ENCODE measurements at places on chromosomes 1 and 21.

GRCh38 chr1:236307435-236307834 lies 25.7 kb upstream of the ERO1B start:
- DNase-seq = no peak

GRCh38 chr1:207882692-207883091 lies 28.2 kb downstream of the CD34 start:
- DNase-seq = no peak

GRCh38 chr1:204516180-204516879 lies at the start of gene MDM4:
MDM4 (plus strand) TSS chr1:204516406; CDS start chr1:204525519, 9,113 bp downstream.
- peak; percentile 95 for DNase-seq

DNA sequence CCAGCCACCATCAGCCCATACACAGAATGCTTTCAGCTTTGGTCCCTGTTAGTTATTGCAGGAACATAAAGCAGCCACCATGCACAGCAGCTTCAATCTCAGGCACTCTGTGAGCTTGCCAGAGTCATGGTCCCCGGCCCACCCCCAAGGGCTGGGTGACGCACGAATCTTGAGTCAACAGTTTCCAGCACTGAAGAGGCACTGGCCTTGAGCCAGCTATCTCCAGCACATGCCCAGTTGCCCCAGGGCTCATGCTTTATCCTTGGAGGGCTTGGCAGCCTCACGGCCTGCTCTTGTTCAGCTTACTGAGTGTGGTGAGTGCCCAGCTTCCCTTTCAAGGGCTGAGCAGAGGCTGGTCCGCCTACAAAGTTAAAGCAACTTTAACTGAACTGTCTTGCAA lies 200.7 kb upstream of the RAB4A start:
- peak; percentile 90 for DNase-seq

DNA sequence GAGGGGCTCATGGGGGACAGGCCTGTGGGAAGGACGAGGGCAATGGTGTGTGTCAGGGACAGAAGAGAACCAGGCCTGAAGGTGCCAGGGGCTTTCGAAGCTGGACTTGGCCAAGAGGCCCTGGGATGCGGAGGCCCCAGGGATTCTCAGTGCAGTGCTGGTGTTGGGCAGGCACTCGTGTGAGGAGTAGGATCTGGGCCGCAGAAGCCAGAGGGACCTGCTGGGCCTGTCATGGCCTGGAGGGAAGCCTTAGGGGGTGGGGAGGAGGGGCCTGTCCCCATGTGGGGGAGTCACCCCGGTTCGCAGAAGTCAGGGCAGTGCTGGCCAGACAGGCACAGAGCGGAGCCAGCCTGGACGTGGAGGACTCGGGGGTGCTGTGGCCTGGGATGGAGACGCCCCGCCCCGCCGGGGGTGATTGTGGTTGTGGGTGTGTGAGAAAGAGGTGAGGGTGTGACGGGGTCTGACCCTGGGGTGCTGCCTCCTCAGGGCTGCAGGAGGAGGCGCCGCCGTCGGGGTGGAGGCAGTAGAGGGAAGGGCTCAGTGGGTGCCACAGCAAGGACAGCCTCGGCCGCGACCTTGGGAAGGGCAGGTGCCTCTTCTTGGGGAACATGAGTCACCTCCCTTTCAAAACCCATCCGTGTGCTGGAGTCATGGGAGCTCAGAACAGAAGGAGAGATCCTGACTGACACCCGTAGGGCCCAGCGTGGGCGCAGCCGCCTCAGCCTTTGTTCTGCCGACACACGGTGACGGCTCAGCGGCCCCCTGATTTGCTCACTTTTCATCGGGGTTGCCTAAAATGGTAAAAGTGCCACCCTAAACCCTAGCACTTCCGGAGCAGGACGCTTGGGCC lies 33.9 kb downstream of the FAAP20 start:
- DNase-seq = no peak

- no peak for DNase-seq
Measured at GRCh38 chr1:178774263-178774662, 49.2 kb downstream of the RALGPS2 start.

DNA sequence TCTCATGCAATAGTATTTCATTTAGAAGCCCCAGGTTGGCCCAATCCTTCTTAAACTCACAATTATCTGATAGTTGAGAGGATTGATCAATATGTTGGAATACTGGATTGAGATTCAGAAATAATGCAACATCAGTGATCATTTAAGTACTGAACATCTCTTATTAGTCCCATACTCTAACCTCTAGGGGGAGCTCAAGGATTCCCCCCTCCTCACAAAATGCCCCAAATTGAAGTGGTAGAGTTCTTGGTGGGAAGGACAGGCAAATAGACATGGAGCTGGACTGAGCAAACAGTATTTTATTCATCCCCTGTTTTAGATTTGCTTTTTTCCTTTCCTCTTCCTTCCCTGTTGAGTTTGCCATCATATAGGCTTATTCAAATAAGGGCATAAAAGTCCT lies 62.8 kb downstream of the NGF start:
- no peak for DNase-seq

DNA sequence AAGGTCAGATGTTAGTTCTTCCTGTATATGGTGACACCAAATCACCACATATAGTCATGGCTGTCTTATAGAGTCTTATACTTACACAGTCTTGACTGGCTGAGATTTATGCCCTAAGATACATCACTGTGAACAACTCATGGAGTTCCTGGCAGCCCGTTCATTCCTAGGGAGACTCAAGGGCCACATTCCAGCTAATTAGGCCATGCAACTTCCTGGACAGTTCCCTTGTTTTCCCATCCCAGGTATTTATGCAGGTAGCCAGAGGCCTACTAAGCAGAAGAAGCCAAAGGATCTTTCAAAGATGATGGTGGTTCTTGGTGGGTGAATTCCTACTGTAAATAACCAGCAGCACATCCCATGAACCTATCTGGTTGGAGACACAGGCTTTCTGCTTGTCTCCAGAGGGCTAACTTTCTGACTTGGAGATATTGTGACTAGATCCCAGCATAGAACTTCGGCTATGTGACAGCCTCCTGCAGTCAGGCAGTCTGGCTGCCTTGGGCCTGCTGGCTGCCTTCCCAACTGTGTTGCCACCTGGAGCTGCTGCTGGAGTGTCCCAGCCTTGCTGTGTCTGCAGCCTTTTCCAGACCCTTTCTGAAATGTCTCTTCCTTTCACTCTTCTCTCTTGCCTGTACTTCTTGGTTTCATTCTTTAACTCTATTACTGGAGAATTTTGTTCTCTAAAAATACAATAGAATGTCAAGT lies 283.8 kb downstream of the CACNA1E start:
- no peak for DNase-seq

DNA sequence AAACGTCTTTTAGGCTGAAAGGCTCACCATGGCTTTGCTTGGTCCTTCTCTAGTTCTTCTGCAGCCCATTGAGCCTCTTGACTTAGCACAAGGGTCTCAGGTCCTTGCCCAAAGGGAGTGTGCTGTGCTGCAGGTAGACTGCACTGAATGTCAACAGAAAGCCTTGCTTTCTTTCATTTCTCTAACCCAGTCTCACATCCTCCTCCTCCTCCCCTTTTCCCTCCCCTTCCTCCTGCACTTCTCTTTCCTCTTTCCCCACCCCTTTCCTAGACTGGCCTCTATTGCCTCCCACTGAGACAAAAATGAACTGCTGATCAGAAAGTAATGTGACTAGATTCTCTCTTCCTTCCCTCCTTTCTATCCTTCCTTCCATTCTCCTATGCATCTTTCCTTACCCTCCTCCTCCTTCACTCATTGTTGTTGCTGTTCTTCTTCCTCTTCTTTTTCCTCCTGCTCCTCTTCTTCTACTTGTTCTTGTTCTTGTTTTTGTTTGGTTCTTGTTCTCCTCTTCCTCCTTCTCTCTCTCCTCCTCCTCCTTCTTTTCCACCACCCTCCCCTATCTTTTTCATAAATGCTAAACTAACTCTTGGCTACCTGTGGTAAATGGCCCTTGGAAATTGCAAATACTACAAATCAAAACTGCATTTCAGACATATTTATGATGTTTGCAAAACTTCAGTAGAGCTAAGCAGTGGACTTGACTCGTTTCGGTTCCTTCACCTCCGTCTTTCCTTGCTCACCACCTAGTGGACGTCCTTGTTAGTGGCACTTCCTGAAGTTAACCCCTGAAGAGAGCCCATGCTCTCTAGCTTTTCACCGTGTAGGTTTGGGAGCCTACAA lies at the start of gene SELL:
Gene SELL, minus strand, starts transcription at position 152 of the 840 bp plus-strand sequence. Its CDS starts 122 bp downstream, at position 30.
- no peak for DNase-seq

DNA sequence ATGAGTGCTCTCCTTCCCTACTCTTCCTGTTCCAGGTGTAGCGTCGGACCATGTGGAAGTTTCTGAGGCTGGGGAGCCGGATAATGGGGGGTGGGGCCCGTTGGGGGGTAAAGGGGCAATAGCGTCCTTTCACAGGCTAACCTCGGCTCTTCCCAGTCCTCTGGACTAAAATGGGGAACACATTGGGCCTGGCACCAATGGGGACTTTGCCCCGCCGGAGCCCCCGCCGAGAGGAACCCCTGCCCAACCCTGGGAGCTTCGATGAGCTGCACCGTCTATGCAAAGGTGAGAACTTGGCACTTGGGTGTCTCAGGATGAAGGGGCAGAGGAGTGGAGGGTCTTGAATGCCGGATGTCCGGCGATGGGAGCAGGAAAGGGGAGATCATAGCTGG lies 456 bp downstream of the TOMM40L start:
- no peak for DNase-seq

GRCh38 chr1:26391450-26391849 lies 18.9 kb upstream of the ZNF683 start:
- no peak for DNase-seq

- no peak for DNase-seq
Measured at GRCh38 chr1:226964068-226964425, 24.0 kb downstream of the COQ8A start.

- DNase-seq = no peak
Measured at GRCh38 chr1:31203215-31203614, 36.5 kb downstream of the NKAIN1 start.

- peak; percentile 77 for DNase-seq
Measured at GRCh38 chr21:46549650-46550049, 55.2 kb downstream of the S100B start.

DNA sequence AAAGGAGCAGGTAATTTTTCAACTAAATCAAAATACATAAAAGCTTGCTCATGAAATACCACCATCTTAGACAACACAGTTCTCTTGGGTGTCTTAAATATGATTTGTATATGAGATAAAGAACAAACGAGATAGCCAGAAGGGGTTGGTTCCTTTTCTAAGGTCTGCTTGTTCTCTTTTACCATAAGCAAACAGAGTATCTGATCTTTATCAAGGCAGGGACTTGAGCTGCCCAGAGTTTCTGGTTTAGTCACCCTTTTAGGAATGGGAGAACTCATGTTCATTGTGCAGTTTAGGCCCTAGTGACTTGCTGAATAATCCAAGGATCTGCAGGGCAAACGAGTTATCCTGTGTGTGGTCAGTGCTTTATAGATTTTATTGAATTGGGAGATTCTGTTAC lies 3.0 kb upstream of the SUCO start:
- DNase-seq = no peak

- no peak for DNase-seq
Measured at GRCh38 chr1:116356673-116357072, 16.4 kb upstream of the ATP1A1 start.

DNA sequence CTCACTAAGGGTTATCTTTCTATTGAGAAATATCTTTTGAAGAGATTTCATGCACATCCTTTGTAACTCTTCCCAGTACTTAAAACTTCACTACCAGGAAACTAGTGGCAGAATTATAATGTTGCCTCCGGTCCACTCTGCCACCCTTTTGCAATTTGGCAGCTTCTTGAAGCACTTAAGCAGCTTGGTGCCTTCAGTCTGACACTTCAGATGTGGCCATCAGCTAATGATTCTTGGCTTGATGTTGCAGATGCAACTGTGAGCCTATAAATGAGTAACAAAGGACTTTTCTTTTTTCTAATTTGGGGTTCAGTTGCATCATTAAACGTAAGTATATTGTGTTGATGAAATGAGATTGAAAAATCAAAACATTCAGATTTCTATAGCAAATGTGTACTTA lies 187.5 kb upstream of the C21orf91 start:
- DNase-seq = no peak

GRCh38 chr1:66380452-66381212 lies 153.3 kb upstream of the SGIP1 start:
- no peak for DNase-seq

GRCh38 chr1:233060461-233060994 lies 110.1 kb downstream of the NTPCR start:
- DNase-seq = no peak

DNA sequence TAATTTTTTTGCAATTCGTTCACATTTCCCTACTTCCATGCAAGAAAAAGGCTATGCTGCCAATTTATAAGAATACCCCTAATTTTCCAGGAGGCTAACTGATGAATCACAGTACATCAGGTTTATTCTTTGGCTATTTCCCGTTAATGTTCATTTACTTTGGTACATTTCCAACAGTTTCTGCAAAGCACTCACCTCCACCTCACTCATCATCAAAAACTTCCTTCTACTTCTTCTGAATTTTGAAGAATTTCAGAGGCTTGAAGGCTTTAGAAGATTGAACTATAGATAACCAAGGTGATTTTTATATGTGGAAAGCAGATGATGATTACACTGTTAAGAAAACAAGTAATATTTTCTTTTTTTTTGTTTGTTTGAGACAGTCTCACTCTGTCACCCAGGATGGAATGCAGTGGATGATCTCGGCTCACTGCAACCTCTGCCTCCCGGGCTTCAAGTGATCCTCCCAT lies 60.5 kb upstream of the HP1BP3 start:
- DNase-seq = no peak

DNA sequence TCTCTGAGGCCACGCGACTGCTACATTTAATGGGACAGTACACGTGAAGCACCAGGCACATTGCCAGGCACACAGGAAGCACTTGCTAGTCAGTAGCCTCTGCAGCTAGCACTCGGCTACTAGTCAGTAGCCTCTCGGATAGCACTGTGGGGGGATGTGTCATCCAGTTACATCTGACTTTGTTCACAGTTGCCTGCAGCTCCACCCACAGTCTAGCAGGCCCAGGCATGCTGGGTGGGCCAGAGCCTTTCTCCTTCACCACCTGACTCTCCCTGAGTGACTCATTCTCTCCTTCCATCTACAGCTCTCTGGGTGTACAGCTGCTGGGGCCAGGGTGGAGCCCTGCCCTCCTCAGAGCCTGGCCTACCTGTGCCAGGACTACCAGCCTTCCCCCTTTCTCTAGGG lies 51.5 kb downstream of the PTPRF start:
- no peak for DNase-seq

DNA sequence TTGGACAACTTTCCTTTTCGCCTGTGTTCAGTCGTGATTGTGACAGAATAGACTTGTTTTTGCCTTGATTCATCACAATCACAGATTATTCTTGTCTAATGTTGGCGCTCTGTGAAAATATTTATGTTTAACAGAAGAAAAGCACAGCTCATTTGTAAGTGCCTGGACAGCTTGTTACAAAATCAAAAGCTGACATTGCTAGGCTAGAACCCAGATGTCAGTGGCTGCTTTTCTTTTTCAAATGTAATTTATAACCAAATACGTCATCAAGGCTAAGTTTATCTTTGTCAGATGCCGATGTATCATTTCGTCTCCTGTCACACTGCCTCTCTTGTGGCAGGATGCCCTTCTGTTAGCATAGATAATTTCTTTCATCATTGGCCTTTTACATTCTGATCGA lies 1227.3 kb downstream of the PLA2G4A start:
- DNase-seq = no peak

GRCh38 chr1:231001892-231002291 lies 23.0 kb downstream of the ARV1 start:
- DNase-seq = no peak

GRCh38 chr1:205480349-205480985 lies 24.0 kb upstream of the CDK18 start:
- no peak for DNase-seq

All from osteocyte (in vitro differentiated cells).